ENCODE measurements at places on chromosomes 4 and X. TPM values are rescaled to one million over a fixed set of nuclear protein-coding genes. Genes with fewer than 3 reads are reported as not detected.

TENM3 gene
- total RNA-seq: 0.05 TPM

GRPR gene
- total RNA-seq: not detected

MAD2L1 gene
- total RNA-seq: 68.7 TPM

DHX15 gene
- 233 TPM for total RNA-seq

FAM184B gene
- not detected for total RNA-seq

GK gene
- 103 TPM for total RNA-seq

KLHL4 gene
- total RNA-seq: not detected

RPL34 gene
- total RNA-seq: 1,375 TPM

OPRPN gene
- not detected for total RNA-seq

SLC38A5 gene
- total RNA-seq: 146 TPM
